Activated CD8-positive, alpha-beta memory T cell treated with anti-CD3 and anti-CD28 coated beads, Interleukin-2, amount 50 U/mL, for 48 hours (primary cell): ENCODE measurements at places on chromosomes 2 and 18.

DNA sequence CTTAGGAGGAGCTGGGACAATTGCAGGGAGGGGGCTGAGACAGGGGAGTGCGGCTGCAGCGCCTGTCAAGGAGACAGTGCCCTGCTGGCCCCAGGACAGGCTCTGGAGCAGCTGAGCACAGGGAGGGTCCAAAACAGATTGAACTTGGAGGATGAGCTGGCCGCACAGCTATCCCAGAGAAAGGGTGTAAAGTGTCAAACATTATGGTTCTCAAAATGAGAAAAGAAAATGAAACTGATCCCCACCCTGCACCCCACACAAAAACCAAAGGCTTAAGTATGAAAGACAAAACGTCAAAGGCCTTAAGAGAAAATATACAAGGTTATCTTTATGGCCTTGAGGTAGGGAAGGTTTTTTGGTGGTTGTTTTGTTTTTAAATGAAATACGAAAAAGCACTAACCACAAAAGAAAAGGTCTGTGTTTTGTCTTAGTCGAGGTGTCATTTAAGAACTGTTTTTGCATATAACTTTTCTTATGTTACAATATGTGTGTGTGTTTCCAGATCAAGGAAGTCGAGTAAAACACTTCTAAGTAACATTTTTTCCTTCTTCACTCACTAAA lies 111.8 kb downstream of the HDAC4 start:
- no peak for DNase-seq

- no peak for DNase-seq
These were observed 1436.4 kb downstream of the SUCLG1 start for GRCh38 chr2:83022631-83023210.

- no peak for DNase-seq
These were observed 456.6 kb upstream of the ACVR2A start for GRCh38 chr2:147388217-147388616.

- DNase-seq: peak; percentile 43
These were observed 13.2 kb downstream of the ADRA2B start for GRCh38 chr2:96103187-96103601.

- DNase-seq: peak; percentile 72
These were observed 891 bp downstream of the KDM3A start for GRCh38 chr2:86441882-86442641.

DNA sequence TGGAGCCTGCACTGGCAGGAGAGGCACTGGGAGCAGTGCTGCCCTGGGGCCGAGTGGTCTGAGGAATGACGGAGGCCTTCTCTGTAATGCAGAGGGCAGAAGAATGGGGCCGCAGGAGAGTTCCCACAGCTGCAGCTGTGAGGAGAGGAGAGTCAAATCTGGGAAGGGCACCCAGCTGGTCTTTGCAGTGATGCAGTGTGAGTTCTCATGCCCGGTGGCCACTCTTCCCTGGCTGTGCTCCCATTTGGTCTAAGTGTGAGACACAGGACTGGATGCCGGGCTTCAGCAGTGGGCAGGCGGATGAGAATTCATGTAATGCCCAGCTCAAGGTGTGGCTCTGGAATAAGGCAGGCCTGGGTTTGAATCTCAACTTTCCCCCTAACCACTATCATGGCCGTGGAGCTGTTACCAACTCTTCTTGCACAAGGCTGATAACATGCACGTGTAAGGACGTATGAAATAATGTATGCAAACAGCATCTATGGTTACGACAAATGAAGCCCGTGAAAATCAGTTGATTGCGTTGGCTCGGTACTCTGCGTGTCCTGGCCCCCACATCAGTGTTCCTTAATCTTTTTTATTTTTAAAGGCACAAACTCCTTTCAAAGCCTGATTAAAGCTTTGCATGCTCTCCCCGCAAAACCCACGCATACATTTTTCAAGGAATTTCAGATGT lies 71.6 kb downstream of the ACKR3 start:
- DNase-seq: peak; percentile 13

DNA sequence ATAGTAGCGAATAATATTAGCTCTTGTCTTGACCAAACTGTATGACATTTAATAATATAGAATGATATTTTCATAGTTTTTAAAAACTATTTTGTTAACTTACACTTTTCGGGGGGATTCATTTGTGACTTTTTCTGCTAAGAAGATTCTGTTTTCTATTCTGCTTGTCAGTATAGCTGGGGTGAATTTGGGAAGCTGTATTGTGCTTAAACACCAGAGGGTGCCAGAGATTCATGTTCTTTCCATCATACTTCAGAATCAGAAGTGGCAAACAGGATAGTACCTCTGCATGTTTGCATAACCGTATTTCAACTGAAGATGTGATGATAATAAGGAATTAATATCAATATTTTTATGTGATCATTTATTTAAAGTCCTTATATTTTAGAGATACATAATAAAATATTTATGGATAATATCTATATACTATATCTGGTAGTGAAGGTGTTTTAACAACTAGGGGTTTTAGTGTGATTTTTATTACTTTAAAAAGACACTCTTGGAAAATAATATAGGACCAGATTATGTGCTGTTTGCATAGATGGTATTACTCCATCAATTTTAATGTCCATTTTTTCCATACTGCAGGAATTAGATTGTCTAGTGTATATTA lies 81.0 kb downstream of the TAF4B start:
- no peak for DNase-seq

DNA sequence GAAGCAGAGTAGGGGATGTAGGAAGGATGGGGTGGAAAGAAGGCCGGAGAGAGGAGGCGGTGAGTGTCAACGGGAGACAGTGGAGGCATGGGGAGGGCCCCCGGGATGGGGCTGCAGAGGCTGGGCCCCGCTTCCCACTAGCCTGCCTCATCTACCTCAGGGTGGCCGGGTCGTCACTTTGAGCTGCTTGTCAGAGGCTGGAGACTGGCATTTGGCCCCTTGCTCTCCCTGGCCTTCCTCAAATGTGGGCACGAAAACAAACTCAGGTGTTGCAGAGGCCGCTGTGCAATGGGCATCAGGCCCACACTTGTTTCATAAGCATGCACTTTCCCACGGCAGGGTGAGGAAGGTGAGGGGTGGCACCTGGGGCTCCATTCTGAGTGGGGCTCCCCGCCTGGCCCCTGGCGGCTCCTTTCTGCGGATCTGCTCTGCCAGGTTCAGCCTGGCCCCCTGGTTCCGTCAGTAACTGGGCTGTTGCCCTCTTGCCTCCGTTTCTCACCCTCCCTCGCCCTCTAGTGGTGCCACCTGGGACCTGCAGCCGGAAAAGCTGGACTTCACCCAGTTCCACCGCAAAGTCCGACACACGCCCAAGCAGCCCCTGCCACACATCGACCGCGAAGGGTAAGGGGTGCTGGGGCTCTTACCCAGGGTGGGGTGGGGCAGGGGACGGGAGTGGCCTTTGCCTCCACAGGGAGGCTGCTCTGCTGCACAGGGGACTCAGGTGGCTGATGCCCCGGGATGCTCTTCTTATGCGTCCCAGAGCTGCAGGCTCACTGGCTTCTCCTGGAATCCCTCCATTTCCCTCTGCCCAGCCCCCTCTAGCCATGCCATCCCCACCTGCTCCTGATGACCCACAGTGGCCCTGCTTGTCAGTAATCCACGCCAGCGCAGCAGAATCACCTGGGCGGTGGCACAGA lies 125.4 kb downstream of the CTIF start:
- peak; percentile 85 for DNase-seq

DNA sequence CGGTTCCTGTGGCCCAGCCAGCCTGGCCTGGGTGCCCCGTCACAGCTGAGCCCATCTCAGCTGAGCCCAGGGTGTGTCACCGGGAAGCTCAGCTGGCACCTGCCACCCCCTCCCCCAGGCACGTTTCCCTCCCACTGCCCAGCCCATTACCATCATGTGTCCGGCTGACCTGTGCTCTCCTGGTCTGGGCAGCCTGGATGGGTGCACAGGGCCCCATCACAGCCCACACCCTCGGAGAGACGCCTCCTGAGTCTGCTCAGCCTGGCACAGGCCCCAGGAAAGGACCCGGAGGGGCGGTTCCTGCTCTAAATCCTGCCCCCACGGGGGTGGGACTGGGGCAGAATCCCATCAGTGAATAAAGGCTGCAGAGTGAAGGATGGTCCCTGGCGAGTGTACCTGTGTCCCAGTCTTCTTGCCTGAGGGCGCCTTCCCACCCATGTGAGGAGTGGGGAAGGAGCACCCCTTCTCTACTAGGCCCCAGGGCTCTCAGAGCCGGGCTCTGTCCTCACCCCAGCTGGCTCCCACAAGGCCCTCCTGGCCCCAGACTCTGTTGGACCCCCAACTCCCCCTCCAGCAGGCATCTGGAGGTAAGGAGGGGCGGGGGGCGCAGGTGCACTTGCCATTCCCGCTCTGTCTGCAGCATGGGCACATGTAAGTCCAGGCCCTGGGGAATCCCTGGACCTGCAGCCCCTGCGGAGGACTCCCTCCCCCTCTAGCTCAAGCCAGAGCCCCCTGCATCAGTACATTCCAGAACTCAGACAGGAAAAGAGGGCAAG lies 21.2 kb downstream of the GPC1 start:
- no peak for DNase-seq

- no peak for DNase-seq
These were observed 250.0 kb downstream of the TCF4 start for GRCh38 chr18:55337908-55338521.

- no peak for DNase-seq
These were observed 3.8 kb downstream of the FN1 start for GRCh38 chr2:215431778-215432758.

DNA sequence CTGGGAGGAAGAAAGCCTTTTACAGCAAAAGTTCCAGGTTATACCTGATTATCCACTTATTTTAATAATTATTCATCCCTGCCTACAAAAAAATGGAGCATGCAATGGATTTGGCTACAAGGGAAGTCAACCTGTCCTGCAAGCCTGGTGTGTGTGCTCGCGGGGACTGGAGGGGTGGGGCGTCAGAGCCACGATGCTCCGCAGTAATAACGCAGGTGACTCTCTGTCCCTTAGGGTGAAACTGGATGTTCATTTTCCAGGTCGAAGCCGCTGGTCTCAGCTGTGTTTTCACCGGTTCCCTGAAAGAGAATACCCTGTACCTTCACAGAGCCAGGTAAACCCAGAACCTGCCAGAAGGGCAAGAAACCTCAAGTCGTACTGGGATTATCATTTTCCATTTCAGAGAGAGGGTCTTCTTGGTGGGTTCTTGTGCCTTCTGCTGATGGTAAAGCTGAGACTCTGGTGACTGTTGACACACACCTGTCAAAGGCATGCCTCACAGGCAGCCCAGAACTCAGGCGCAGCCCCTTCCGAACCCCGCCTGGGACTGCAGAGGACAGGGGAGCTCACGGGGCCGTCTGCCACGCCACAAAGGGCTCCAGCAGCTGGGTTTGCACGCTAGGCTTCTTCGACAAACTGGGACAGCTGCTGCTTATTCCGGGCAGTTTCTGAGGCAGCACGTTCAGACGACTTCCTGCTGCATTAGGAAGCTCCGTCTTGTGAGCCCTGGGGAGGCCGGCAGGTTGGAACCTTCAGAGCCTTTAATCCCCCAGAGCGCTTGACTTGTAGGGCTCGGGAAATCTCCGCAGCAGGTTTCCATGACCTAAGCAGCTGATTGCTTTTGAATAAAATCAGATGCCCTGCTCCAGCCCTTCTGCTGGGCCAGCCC lies 58.6 kb downstream of the KCNG2 start:
- peak; percentile 51 for DNase-seq

- DNase-seq: no peak
These were observed 74.5 kb upstream of the NCKAP5 start for GRCh38 chr2:133642791-133643191.

GRCh38 chr2:121722479-121722878 lies 14.2 kb downstream of the NIFK start:
- DNase-seq: no peak

DNA sequence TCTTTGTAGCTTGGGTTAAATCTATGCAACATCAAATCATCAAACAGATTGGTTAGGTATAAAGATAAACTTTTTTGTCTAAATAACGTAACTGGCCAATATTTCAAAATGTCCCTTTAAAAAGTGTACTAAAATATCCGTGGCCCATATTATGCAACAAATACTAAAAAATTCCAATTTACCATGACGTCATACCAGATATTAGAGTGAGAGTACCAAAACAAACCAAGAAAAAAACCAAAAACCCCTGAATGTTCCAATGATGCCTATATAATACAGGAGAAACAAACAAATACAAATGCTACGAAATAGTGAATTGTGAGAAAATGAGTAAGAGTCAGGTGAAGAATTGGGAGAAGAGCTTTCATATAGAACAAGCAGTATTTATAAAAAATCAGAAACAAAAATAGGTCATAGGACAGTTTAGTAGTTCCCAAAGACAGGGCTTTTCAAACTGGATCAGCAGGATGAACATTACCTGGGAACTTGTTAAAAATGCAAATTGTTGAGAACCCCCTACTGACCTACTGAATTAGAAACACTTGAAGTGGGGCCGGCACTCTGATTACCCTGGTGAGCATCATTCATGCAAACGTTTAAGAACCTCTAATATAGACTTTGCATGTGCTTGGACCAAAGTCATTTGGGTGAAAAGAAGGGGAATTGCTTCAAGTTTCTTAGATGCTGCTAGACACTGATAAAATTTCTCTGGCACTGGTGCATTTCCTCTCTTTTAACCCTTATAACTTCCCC lies 753.7 kb downstream of the DSC3 start:
- no peak for DNase-seq

- DNase-seq: no peak
These were observed 147.8 kb downstream of the UBE2E3 start for GRCh38 chr2:181128199-181128598.

DNA sequence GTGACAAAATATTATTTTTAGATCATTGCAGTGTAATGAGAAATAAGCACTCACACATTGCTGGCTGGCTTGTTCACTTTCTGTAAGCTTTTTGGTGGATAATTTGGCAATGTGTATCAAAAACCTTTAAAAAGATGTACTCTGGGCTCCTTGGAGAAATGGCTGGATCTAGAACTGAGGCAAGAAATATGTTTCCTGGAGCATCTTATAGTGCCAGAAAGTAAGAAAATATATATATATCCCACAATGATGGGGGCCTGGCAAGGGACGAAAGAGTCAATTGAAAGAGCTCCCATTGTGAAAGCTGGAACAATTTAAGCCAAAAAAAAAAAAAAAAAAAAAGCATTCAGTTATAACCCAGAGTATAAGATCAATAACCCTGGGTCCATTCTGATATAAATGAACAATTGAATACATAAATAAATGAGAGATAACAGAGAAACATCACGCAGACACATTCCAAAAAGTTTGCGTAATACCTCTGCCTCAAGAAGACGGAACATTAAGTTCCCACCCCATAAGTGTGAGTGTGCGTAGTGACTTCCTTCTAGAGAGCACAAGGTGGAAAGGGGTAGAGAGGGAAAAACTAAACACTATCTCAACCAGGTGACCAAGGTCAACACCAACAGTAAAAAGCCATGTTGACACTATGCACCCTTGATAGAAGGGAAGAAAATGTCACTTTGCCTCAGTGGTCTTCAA lies 77.5 kb downstream of the BIN1 start:
- DNase-seq: no peak

GRCh38 chr2:234548695-234549420 lies 52.0 kb upstream of the ARL4C start:
- no peak for DNase-seq

DNA sequence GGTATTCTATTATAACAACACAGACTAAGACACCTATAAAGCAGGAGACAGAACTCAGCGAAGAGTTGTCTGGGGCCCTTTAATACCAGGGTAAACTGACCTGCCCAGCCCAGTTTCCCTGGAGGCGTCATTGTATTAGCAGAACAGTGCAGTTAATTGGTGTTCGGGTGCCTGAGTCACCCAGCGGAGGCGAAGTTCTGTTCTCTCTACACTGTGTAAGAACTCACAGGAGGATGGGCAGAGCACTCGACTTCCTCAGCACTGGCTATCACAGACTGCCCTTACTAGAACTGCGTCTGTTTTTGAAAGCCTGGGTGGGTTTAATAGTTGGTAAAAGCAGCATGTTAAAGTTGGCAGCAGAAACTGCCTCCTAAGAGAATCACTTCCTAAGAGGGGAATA lies 106.5 kb upstream of the ATP8B1 start:
- no peak for DNase-seq

- DNase-seq: no peak
These were observed 1.0 kb upstream of the ORC2 start for GRCh38 chr2:200964498-200964897.
